Type B pancreatic cell (in vitro differentiated cells): ENCODE measurements at places on chromosomes 3 and 15.

GRCh38 chr15:85618956-85619491 is 175.7 kb downstream of the KLHL25 start:
- H3K4me3 ChIP-seq, result no peak overlapping the region
- no peaks in the 10 kb centered on the region for H3K36me3 ChIP-seq
- peak; percentile 68 for DNase-seq
- H3K4me1 ChIP-seq, result peaks cover 23% of the 10 kb centered on the region
- no peaks in the 10 kb centered on the region for H3K27me3 ChIP-seq

DNA sequence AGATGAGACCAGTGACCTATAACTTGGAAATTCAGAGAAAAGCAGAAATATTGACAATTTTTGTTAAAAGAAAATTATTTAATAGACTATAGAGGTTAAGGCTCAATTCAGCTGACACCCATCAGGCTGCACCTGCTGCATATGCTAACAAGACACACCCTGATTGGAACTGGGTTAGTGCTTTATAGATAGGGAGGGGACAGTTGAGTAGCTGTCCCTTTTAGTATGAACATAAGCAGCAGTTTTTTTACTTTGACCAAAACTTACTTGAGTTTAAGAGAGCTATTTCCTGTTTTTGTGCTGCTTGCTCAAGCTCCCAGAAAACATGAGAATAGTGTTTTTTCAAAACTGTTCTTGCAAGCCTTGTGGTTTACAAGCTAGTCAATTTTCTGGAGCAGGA is 292.6 kb downstream of the LRRC3B start:
- no peak for DNase-seq
- H3K4me1 ChIP-seq, result no peaks in the 10 kb centered on the region
- no peak overlapping the region for H3K27ac ChIP-seq

DNA sequence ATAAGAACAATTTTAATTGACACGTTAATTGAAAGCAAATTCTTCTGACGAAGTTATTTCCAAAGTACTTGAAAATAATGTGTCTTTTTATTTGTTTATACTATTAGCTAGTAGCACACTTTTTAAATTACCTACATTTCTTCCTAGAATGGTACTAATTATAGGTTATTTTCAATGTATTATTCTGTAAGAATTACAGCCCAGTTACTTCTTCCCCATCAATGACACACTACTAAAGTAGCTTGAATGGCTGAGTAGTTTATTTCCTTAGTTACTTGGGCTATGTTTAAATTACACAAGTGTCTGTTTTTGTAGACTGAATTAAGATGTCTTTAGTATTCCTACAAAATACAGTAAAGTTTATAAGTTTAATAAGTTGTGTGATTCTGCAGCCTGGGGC is 217.6 kb upstream of the IL12A start:
- peaks cover 20% of the 10 kb centered on the region for H3K27me3 ChIP-seq
- DNase-seq, result no peak
- H3K36me3 ChIP-seq, result no peaks in the 10 kb centered on the region
- H3K4me1 ChIP-seq, result peaks cover 31% of the 10 kb centered on the region
- H3K4me3 ChIP-seq, result no peak overlapping the region
- H3K27ac ChIP-seq, result no peak overlapping the region

DNA sequence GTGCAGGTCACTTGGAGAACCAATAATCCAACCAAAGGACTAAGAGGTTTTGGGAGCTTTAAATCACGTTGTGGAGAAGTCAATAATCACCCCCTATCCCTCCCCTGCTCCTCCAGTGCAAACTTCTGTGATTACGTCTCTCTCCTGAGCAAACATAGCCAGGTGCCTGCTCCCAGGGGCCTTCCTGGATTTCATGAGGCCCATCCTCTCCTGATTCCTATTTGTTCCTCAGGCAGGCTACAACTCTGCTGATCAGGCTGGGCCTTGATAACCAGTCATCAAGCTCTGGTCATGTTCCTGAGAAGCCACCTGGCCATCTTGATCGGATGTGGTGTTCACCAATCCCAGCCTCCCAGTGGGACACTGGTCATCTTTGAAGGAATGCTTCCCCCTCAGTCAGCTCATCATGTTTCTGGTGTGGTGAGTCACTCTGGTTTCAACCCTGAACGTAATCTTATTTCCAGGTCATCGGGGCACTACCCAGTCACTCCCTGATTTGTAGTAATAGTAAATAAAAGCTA is 2.9 kb upstream of the ZNF710 start:
- no peaks in the 10 kb centered on the region for H3K36me3 ChIP-seq
- H3K27me3 ChIP-seq, result no peaks in the 10 kb centered on the region

DNA sequence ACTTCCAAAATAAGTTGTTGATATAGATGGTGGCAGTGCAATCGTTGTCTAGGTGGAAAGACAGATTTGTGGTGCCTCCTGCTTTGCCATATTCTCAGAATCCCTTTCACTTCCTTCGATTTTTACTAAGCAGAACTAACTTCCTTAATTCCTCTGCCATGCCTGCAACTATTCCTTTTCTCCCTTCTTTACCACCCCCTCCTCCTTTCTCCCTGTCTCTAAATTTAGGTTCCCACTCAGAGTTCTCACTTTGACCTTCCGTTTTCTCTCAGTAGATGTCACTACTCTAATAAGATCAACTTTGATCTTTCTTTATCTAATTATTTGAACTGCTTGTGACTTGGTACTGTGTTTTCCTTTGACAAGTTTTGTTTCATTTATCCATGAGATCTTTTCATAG is 351.2 kb downstream of the LPP start:
- H3K36me3 ChIP-seq, result peaks cover 31% of the 10 kb centered on the region
- no peaks in the 10 kb centered on the region for H3K27me3 ChIP-seq
- DNase-seq, result no peak
- H3K4me3 ChIP-seq, result no peak overlapping the region

GRCh38 chr3:157529085-157529484 is 25.9 kb upstream of the VEPH1 start:
- no peak for DNase-seq
- H3K4me1 ChIP-seq, result peaks cover 4% of the 10 kb centered on the region
- H3K36me3 ChIP-seq, result no peaks in the 10 kb centered on the region

GRCh38 chr3:17039594-17039993 is 154.8 kb downstream of the PLCL2 start:
- no peaks in the 10 kb centered on the region for H3K4me1 ChIP-seq
- H3K27me3 ChIP-seq, result no peaks in the 10 kb centered on the region
- H3K36me3 ChIP-seq, result no peaks in the 10 kb centered on the region
- no peak overlapping the region for H3K4me3 ChIP-seq

GRCh38 chr3:58324391-58325390 is 8.0 kb upstream of the PXK start:
- H3K27ac ChIP-seq, result peak overlapping the region; percentile 39
- H3K36me3 ChIP-seq, result peaks cover 3% of the 10 kb centered on the region
- DNase-seq, result no peak
- peaks cover 20% of the 10 kb centered on the region for H3K4me1 ChIP-seq
- no peaks in the 10 kb centered on the region for H3K27me3 ChIP-seq

DNA sequence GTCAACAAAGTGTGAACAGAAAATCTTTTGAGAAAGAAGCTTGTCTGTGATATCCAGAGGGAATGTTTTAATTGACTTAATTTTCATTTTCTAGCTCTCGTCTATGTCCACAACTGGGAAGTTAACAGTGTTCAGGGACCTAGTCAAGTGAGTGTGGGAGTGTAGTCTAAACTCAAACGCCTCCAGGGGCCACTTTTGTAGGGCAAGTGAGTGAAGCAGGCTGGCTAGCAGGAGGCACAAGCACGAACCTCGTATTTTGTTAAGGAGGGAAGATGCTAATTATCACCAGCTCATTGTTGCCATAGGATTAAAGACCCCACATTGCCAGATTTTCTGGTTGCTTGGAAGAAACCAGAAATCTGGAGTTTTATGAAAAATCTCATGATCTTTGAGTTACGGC is 135.8 kb downstream of the CPNE4 start:
- H3K4me3 ChIP-seq, result no peak overlapping the region
- no peaks in the 10 kb centered on the region for H3K36me3 ChIP-seq
- DNase-seq, result no peak
- H3K4me1 ChIP-seq, result no peaks in the 10 kb centered on the region
- peaks cover 15% of the 10 kb centered on the region for H3K27me3 ChIP-seq

DNA sequence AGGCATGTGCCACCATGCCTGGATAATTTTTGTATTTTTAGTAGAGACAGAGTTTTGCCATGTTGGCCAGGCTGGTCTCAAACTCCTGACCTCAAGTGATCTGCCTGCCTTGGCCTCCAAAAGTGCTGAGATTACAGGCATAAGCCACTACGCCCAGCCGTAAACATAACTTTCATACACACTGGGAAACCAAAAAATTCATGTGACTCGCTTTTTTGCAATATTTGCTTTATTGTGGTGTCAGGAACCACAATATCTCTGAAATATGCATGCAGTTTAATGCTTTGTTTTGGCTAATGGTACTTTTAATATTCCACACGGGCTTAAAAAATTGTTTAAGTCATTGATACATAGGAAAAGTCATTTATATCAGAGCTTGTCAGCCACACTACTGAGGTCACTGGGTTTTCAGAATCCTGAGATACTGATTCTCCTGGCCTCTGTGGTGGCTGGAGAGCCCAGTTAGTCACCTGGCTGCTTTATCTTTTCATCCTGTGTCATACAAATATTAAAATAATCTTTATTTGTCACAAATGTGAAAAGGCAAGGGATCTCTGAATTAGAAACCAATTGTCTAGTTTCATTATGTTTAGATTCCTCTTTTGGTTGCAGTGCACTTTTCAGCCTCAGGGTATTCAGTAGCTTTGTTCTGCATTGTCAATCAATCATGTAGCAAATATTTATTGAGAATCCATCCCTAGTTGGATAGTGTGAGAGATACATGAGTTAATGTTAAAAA is 10.0 kb downstream of the TMEM62 start:
- H3K4me1 ChIP-seq, result no peaks in the 10 kb centered on the region
- DNase-seq, result no peak
- H3K4me3 ChIP-seq, result no peak overlapping the region
- no peaks in the 10 kb centered on the region for H3K27me3 ChIP-seq
- no peak overlapping the region for H3K27ac ChIP-seq
